ENCODE measurements at places on chromosomes 13 and 19. TPM values are rescaled to one million over a fixed set of nuclear protein-coding genes. Genes with fewer than 3 reads are reported as not detected.

- DNase-seq = no peak
These were observed 3.0 kb downstream of the ZNF490 start for GRCh38 chr19:12607631-12608030.

- no peak for DNase-seq
These were observed 162.3 kb upstream of the SERP2 start for GRCh38 chr13:44211286-44211685.

GRCh38 chr19:44775676-44776240 lies 1.9 kb upstream of the CBLC start:
- DNase-seq = no peak

DNA sequence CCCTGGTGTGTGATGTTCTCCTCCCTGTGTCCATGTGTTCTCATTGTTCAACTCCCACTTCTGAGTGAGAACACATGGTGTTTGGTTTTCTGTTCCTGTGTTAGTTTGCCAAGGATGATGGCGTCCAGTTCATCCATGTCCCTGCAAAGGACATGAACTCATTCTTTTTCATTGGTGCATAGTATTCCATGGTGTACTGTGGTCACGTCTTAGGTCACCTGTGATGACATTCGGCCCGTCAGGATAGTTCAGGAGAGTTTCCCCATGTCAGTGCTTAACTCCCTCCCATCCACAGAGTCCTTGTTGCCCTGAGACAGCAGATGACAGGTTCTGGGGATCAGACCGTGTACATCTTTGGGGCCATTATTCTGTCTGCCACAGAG lies 8.6 kb downstream of the ZNF444 start:
- no peak for DNase-seq

DNA sequence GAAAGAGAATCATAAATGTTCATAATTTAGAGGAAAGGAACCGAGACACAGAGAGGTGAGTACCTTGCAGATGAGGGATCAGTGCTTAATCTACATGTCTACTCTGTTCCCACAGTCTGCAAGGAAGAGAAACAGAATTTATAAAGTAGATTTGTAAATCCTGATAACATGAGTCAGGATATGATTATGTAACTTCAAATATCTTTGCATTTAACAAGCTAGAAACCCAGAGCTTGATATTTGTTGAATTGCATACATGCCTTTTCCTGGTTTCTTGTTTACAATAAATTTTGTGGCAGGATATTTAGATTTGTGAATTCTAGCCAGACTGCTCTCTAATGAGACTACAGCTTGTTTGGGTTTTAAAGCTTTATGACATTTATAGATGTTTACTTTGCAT lies 219.2 kb downstream of the ENOX1 start:
- DNase-seq = no peak

- DNase-seq = no peak
These were observed 4.7 kb upstream of the DPF1 start for GRCh38 chr19:38228491-38229439.

DNA sequence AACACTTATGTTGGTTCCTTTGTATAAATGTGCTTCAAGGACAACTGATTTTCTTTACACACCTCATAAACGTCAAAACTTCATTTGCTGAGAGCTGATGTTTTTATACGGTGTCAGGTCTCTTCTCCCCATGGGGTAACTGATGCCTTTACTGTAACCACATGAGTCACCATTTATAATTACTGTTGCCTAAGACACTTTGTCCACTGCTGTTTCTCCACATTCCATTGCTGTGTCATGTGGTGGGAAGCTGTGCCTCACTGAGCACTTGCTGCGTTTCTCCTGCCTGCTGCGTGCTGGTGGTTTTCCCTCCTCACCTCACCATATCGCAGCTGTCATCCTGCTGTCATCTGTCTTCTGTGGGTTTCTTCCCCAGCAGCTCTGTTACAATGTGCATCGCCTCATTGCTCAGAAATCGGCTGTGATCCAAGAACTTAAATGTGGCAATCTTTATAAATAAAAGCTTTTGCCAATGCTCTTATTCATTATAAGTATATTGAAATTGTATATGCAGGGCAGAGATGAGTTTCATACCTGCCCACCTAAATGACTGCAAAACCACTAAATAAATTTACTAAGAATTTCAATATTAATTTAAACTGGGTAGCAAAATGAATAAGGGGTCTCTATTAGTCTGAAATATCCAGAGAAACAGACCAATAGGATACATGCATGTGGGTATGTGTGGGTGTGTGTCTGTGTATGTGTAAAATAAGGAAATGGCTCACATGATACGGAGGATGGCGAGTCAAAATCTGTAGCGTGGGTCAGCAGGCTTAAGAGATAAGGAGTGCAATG lies 547.0 kb upstream of the SLITRK5 start:
- no peak for DNase-seq

DNA sequence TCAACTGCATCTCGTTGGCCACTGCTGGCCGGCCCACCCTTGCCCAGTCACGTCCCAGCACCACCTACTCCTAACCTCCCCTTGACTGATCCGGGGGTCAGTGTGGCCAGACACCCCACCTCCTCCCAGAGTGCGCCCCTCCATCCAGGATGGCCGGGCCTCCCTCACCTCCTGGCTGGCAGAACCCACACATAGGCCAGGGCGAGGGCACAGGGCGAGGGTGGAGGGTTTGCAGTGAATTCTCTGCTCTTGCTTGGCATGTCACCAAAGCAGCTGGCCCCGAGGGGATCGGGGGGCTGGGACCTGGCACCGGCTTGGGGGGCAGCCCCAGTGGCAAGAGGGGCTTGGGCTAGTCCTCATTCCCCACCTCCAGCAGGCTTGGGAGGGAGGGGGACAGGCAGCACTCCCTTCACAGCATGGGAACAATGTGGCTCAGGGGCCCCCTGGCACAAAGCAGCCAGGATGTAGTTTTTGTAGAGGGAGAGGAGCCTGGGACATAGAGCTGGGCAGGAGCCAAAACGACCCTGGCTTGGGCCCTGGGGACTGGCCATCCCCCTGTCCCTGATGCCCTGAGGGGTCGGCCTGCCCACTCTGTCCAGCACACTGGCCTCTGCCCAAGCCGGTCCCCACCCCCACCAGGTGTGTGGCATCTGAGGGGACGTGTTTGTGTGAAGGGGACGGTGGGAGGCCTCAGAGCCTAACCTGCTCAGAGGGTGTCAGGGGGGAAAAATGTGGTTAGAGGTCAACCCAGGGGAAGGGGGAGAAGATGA lies 28.5 kb upstream of the ASF1B start:
- no peak for DNase-seq

DNA sequence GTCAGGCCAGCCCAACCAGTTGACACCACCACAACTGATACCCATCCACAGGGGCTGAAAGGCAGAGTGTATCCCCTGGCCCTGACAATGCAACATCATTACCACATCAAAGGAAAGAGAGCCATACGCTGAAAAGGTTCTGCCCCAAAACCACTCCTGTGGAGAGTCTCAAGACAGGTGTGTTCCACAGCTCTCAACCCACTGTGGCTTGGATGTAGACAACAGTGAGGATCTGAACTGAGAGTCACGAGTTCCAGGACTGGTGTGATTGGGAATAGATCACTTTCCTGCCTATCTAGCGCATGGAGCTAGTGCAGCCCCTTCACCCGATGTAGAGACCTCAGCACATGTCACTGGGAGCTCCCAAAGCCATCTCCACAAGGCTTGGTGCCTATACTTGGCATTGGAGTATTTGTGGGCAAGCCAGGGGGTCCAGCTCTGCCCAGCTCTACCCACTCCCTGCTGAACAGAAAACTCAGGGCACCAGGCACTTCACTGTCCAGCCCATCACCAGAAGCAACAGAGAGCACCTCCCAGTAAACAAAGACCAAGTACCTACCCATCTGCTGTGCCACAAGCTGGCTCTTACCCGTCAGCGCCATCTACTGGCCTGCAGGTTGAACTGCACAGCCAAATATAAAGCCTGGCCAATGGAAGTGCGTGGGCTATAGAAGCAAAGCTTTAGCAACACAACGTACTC lies 579.5 kb downstream of the UQCRFS1 start:
- peak; percentile 32 for DNase-seq

GRCh38 chr13:77417897-77418296 lies 91.0 kb upstream of the MYCBP2 start:
- DNase-seq = no peak

- DNase-seq = no peak
These were observed 2.4 kb downstream of the KLF16 start for GRCh38 chr19:1860821-1861598.

DNA sequence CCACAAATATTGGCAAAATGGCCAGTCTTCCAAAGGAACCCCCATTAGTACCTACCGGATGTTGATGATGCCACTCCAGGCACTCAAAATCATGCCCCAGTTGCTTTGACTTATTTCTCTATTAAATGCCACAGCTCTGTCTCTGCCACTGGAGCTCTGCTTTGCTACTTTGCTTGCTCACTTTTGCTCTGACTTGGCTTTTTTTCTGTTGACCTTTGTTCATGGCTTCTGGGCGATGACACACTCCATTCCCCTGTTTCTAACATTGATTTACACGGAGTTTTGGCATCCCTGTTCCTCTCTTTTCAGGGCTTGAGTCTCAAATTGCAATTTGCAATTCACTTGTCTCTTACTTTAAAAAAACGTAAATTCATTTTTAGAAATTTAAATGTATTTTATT lies 217.1 kb upstream of the SPRY2 start:
- no peak for DNase-seq

GRCh38 chr19:43789029-43789428 lies 8.3 kb upstream of the KCNN4 start:
- DNase-seq = no peak

DNA sequence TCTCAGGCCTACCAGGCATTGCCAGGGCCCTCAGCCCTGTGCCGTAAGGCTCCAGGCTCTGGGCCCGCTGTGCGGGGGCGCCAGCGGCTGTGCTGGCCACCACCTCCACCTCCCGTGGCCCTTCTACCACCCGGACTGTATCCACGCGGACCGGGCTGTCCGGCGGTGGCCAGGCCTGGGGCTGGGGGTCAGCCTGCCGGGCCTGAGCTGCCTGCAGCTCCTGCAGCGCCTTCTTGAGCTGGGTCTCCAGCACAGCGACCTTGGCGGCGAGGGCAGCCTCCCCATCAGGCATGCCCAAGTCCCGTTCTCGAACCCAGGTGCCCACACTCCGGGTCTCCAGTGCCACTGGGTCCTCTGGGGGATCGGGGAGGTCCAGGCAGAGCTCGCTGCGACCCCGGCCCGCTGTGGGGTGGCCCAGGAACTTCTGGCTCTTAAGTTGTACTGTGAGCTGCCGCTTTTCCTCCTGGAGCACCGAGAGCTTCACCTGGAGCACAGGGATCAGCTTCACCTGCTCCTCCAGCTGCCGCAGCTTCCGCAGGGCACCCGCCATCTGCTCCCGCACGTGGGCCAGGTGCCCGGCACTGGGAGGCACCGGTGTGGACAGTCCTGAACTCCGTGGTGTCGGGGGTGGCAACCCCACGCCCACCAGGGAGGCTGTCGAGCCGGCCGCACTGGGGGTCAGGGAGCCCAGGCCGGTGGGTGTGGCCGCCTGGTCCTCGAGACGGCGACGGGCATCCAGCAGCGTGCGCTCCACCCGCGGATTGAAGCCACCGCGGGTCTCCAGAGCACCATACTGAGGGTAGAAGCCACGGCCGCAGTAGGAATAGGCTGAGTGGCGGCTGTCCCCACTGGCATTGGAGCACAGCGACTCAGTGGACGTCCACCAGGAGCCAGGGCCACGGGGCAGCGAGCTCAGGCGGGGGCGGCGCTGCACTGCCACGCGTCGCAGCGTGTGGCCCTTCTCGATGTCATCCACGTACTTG lies 4.1 kb downstream of the KANK2 start:
- no peak for DNase-seq

- DNase-seq = no peak
These were observed 11.3 kb downstream of the STX10 start for GRCh38 chr19:13138916-13139198.

GRCh38 chr19:45103156-45103507 lies 10.2 kb downstream of the PPP1R37 start:
- peak; percentile 59 for DNase-seq

DNA sequence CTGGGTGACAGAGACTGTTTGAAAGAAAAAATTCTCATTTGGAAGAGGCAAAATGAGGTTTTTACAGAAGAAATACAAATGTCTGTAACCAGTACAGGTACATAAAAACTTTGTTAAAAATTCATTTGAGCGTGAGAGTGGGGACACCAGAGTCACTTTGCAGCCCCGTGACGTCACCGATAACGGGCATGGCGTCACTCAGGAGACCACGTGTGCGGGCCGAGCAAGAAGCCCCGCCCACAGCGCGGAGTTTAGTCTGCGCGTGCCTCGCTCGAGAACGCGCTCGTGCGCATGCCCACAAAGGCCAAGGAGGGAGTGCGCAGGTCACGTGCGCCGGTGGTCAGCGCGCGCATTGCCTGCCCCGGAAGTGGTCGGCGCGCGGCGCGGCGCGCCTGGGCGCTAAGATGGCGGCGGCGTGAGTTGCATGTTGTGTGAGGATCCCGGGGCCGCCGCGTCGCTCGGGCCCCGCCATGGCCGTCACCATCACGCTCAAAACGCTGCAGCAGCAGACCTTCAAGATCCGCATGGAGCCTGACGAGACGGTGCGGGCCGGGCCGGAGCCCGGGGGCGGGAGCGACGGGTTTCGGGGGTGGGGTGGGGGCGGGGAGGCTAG lies at the start of gene RAD23A:
Gene RAD23A, plus strand, starts transcription at position 384 of the 613 bp plus-strand sequence. Its CDS starts 87 bp downstream, at position 471.
- DNase-seq = peak; percentile 99

ACTMAP gene
- 18.8 TPM for total RNA-seq

ZNF578 gene
- 0.95 TPM for total RNA-seq

CYP2F1 gene
- not detected for total RNA-seq

ZNF563 gene
- total RNA-seq = 4.5 TPM

DCT gene
- not detected for total RNA-seq

PSG2 gene
- not detected for total RNA-seq

KRTDAP gene
- total RNA-seq = not detected

UHRF1 gene
- total RNA-seq = 86.5 TPM

TEX101 gene
- total RNA-seq = not detected

LILRB2 gene
- total RNA-seq = not detected

C5AR2 gene
- total RNA-seq = 5.5 TPM

CACNA1A gene
- total RNA-seq = 3.6 TPM

EBPL gene
- total RNA-seq = 28.1 TPM
